ENCODE measurements at places on chromosomes 13 and 19. TPM values are rescaled to one million over a fixed set of nuclear protein-coding genes. Genes with fewer than 3 reads are reported as not detected.

Gene WDR83
- 7.2 TPM for total RNA-seq

Gene CCNA1
- not detected for total RNA-seq

GRCh38 chr13:29270271-29270985, 325.1 kb downstream of the SLC7A1 start:
- DNase-seq = no peak

Gene ZNF480
- total RNA-seq = 18.5 TPM

Gene SLC25A42
- total RNA-seq = 30.9 TPM

DNA sequence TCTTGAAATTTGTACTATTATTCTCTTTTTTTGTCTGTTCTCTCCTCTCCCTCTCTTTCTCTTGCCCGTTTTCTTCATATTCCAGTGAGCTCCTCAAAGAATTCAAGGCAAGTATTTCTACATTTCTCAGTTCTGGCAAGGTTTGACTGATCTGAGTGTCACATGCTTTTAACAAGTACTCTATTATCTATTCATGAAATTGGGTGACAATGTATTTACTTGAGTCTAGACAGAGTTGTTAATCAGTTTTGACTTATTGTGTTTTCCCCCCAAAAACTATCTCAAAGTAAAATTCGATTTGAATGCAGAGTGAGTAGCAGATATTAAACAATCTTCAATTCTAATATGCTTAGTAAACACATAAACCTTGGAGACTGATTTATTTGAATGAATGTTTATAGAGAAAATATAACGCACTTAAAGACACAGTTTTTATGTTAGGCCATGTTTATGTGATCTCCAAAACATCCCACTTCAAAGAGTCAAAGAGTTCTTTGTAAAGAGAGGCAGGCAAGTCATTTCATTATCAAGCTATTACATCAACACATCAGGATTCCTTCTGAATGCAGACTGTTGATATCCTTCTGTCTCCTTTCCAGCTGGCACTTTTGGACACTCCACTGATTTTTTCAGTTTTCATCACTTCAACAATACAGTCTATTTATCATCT, 166.6 kb downstream of the SLITRK6 start:
- DNase-seq = no peak

DNA sequence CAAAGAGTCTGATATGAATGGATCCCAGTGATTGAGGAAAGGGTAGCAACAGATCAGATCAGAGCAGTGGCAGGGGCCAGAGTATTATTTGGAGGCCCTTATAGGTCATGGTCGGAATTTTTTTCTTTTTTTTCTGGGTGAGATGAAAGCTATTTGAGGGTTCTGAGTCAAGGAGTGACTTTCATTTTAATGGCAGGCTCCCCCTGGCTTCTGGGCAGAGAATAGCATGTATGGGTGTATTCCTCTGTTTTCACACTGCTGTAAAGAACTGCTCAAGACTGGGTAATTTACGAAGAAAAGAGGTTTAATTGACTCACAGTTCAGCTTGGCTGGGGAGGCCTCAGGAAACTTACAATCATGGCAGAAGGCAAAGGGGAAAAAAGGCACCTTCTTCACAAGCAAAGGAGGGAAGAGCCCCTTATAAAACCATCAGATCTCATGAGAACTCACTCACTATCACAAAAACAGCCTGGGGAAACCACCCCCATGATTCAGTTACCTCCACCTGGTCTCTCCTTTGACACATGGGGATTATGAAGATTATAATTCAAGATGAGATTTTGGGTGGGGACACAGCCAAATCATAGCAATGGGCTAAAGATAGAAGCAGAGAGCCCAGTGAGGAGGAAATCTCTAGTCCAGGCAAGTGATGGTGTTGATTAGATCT, 3.0 kb upstream of the SLC6A16 start:
- DNase-seq = no peak

Gene TNFSF11
- total RNA-seq = not detected

DNA sequence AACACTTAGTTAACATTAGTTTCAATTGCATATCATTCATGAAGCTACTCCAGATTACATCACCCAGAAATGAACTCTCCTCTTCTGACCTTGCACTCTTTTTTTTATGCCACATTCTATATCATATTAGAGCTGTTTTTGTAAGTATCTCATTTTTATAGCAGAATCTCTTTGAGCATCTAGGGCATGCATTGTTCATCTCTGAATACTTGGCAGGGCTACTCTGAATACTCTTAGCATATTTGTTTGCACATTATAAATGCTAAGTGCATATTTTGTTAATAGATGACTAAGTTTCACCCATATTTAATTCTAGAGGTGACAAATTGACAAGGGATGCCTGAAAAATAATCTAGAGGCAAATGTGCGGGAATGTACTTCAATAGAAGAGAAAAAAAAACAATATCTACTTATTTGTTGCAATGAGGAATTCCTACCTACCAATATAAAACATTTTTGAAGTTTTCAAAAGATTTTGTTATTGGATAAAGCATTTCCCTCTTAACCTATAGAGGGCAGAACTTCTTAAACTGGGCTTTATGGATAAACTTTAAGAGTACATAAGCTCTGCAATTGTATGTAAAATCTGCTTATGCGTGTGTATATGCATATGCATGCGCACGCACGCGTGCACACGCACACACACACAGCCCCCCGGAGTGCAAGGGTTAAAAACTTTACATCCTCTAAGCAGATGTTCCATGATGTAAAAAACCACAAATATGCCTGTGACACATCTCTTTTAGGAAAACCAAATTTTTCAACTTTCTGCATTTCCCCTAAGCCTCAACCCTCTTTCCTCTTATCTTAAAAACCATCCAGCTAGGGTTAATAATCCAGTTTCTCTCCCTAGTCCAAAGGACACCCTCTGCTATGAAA, 73.0 kb upstream of the OXGR1 start:
- DNase-seq = no peak

- no peak for DNase-seq
Measured at GRCh38 chr13:91368101-91368500, 20.6 kb downstream of the MIR17HG start.

- peak; percentile 71 for DNase-seq
Measured at GRCh38 chr13:44155422-44156293, 218.0 kb upstream of the SERP2 start.

Gene MATK
- total RNA-seq = 0.43 TPM
